Left lung (tissue), 14 donors: ENCODE measurements at places on chromosomes 5 and 9. TPM values are rescaled to one million over a fixed set of nuclear protein-coding genes. Genes with fewer than 3 reads are reported as not detected.

XRCC4 gene
- 6.2 TPM for total RNA-seq

DNA sequence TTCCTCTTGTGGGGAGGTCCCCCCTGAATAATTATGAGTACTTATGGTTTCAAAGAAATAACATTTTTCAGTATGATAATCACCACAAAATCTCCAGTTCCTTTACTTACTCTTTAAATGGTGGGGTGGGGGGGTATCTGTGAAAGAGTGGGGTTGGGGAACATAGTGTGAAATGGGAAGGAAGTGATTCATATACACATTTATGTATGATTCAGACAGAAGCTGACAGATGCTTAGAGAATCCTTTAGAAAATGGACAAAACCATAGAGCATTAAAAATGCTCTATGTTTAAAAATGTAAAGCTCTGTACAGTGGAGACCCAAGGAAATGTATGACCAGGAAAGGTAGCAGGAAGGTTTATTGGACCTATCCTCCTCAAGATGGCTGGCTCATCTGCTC, 267.5 kb upstream of the GRIA1 start:
- no peak for DNase-seq

DNA sequence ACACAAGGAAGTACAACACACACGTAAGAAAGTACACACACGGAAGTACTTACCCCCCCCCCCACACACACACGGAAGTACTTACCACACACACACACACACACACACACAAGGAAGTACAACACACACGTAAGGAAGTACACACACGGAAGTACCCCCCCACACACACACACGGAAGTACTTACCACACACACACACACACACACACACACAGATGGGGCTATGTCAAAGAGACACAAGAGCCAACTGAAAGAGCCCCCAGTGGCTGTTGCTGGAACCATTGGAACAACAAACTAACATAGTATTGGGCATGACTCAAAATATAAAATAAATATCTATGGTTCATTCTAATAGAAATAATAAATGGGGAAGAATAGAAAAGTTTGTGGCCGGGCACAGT, 4.9 kb upstream of the MAPK9 start:
- DNase-seq = no peak

GRCh38 chr9:14263707-14264483, 50.0 kb downstream of the NFIB start:
- DNase-seq = no peak

EHMT1 gene
- total RNA-seq = 71.5 TPM

ADCY2 gene
- total RNA-seq = 0.34 TPM

GRCh38 chr9:4097515-4097914, 202.4 kb downstream of the GLIS3 start:
- DNase-seq = no peak

DNA sequence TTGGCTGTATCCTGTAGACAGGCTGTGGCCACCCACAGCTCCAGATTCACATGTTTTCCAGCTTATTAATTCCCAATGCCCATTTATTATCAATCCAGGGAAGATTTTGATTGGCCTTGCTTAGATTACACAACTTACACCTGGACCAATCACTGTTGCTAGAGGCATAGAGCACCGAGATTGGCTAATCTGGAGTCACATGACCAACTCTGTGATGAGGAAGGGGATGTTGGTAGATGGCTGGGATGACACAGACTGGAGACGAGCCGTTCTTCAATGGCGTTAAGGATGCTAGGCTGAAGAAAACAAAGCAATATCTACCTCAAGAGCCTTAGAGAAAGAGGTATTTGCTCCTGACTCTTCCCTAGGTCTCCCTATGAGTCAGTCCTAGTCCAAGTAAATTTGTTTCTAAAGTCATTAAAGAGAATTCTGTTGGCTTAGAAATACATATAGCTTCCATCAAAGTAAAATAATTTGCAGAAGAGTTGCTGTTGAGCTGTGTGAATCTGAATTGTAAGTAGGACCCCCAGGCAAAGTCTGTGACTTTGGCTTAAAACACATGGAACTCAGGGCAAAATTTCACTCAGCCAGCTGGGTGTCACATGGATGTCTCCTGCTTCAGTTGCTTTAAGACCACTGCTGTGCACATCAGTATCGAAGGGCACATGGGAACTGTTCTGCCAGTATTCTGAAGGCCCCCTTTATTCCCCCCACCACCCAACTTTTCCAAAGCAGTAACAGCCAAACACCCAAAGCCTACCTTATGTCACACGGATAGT, 326.4 kb upstream of the KLF4 start:
- DNase-seq = no peak

- DNase-seq = no peak
These were observed 47.2 kb upstream of the DAB2 start for GRCh38 chr5:39471836-39472508.

GRCh38 chr5:139670369-139671095, 22.4 kb downstream of the CXXC5 start:
- no peak for DNase-seq

- DNase-seq = no peak
These were observed 158.1 kb upstream of the NREP start for GRCh38 chr5:111914966-111915636.

DNA sequence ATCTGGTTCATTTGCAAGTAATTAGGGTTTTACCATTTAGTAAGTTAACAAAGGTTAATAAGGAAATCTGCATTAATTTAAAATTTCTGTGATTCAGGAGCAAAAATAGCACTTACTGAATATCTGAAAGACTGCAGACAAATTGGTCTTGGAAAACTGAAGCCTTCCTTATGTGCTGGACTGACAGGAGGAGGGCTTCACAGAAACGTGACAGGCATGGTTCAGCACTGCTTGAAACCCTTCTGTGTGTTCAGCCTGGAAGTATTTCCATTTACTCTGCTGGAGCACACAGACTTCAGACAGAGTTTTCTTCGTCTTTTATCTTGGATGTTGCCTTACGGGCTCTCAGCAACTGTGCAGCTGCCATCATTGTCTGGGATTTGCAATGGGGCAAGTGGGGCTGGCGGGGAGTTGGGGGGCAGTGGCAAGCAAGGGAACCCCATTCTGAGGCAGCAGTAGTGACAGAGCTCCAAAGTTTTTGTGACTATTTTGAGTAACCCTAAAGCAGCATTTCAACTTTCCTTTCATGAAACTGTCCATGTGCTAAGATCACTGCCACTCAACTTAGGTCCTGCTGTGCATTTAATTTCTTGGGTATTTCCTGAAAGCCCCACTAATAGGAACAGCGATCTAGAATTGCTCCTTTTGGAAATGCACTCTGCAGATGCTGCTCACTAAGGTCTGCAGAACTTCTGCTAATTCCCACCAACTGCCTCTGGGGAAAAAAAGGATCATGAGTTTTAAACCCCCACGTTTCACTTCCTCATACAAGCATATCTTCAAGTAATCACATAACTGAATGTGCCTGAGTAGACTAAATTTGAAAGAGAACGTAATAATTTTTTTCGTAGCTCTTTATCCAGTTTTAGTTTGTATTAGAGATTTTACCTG, 56.6 kb downstream of the KCNN2 start:
- no peak for DNase-seq

PRR16 gene
- 8.7 TPM for total RNA-seq

DNA sequence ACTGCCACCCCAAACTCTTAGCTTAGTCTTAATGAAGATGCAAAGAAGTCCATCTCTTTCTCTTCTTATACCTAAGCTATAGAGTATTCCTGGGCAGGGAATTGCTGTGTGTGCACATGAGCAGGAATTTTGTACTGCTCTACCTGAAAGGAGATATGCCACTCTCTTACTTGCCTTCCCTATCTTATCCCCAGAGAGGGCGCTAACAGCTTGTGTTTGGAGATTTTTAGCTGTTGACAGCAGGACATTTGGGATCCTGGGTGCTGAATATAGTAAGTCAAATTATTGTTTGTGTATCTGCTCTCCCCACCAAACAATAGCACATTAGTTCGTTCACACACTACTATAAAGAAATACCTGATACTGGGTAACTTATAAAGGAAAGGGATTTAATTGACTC, 159.5 kb downstream of the GABRG2 start:
- no peak for DNase-seq

GABBR2 gene
- 0.41 TPM for total RNA-seq

ADAMTS6 gene
- total RNA-seq = 5.8 TPM

DNA sequence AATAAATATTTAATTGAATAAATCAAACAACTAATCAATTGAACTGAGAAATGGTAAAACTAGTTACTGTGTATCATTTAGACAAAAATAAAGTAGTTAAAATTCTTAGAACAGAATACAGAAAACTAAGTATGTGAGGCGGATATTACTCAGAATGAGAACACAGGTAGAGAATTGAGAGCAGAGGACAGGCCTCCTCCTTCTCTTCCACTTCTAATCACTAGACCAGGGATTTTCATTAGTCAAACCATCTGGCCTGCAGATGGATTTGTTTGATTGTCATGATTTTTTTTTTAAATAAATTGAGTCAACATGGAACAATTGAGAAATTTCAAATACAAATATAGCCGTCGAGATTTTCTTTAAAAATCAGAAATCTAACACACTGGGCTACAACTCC, 198.6 kb upstream of the HMHB1 start:
- no peak for DNase-seq

ZNF367 gene
- 6.1 TPM for total RNA-seq

DNA sequence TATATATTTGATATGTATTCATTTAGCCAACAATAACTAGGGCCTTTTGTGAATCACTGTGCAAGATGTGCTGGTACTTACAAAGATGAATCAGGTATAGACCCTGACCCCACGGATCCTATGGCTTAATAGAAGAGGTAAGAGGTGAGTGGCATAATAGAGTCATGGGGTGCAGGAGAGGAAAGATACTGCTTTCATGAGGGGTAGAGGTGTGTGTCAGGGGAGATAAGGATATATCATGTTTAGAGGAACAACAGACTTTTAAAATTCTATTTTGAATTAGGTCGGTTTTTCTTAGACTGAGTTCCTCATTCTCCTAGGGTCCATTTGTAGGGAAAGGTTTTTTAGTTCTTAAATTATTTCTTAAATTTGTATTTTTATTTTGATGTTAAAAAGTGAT, 27.8 kb downstream of the ZCCHC7 start:
- no peak for DNase-seq

DNA sequence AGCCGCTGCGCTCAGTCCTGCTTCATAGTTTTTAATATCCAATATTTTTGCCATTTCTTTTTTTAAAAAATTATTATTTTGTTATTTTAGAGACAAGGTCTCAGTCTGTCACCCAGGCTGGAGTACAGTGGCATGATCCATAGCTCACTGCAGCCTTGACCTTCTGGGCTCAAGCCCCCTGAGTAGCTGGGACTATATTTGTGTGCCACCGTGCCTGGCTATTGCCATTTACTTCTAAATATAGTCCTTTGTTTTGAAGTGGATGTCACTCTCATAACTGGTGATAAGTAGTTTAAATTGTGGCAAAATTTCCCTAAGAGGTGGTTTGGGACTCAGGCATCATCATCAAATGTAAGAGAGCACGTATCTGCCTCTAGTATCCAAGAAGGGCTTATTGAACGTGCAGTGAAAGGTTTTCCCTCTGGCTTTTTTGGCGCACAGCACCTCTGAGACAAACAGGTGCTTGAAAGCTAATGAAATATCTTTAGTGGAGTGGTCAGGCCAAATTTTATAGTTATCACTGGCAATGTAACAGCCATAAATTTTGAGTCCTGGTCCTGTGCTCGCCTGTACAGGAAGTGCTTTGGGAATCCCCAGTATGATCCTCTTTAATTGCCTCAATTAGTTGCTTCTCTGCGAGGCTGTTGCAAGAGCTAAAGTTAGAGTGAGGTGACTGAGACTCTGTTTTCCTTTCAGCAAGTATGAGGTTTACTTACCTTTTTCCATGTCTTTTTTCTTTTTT, 14.8 kb downstream of the STXBP1 start:
- no peak for DNase-seq

DNA sequence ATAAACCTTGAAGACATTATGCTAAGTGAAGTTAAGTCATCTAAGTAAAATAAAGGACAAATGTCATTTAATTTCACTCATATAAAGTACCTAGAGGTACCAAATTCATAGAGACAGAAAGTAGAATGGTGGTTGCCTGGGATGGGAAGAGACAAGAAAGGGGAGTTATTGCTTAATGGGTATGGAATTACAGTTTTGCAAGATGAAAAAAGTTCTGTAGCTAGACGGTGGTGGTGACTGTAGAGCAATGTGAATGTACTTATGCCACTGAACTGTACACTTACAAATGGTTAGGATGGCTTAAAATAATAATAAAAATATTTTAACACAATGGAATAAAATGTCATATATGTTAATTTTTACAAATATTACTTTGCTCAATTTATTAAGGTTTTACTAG, 128.0 kb downstream of the MPDZ start:
- DNase-seq = no peak

DNA sequence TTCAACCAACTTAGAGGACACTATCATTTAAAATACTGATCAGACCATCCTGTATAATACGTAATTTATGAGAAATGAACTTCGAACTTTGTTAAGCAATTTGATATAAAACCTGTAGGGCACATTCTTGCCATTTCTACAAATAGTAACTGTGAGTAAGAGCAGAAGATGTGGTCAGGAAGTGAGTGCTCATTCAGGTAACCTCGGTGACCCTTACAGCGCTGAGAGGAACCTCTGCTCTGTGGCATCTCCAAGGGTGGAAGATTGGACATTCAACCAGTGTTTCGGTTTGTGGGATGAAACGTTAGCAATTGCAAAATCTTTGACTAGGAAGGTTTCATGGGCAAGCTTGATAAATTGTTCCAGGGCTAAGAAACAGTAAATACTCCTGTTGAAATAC, 194.8 kb upstream of the IRX2 start:
- no peak for DNase-seq

GRCh38 chr5:132225165-132226032, 2.3 kb downstream of the P4HA2 start:
- no peak for DNase-seq

DNA sequence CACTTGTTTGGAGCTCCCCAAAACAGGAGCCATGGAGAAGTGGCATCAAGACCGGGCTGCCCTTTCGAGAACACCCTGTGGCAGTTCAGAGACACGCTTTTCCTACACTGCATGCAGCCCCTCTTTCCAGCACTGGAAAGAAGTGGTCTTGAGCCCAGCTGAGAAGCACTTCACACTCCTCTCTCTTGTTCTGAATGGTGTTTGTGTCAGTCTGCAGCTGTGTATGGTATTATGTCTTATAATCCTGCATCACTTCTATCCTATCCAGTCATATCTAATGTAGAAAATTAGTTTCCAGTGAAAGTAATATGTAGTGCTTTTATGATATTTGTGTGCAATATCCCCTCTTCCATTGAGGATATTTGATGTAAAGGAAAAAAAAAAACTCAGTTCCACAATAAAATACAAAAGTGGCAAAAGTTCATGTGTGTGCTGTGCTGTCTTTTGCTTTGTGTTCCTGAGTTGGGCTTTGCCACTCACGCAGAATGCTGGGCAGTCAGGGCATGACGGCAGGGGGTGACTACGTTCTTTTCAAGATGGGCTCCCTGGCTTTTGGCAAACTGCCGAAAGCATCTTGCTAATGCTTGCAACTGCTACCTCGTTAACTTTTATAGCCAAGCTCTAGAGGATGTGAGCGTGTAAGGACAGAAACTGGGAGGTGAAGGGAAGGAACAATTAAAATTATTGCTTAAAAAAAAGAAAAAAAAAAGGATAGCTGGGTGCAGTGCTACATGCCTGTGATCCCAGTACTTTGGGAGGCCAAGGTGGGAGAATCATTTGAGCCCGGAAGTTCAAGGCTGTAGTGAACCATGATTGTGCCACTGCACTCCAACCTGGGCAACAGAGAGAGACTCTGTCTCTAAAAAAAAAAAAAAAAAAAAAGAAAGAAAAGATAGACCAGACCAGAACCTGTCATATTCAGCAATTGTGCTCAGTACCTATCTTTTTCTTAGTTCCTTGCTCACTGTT, 102.2 kb downstream of the MAP1B start:
- no peak for DNase-seq
